Omental fat pad (tissue), 4 donors: ENCODE measurements at places on chromosomes 11 and 22. TPM values are rescaled to one million over a fixed set of nuclear protein-coding genes. Genes with fewer than 3 reads are reported as not detected.

DNA sequence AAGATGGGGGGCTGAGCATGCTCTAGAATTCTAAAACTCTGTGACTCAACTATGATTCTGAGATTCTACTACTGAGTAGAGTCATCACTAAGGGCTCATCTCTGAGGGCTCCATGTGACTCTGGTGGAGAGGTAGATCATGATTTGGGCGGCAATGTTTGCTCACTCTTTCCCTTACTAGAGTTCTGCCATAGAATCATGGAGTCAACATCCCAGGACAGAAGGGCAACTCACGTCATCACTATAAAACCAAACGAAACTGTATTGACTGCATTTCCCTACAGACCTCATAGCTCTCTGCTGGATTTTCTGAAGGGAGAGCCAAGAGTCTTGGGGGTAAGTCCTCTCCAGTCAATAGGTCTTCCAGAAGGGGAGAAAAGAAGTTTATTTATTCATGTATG lies at the start of gene MS4A14:
Gene MS4A14 (plus strand): TSS at position 78 of the 400 bp plus-strand sequence. CDS start 120 bp downstream, at position 198.
- DNase-seq: no peak

GRCh38 chr11:14768526-14769188 lies 123.4 kb downstream of the CYP2R1 start:
- no peak for DNase-seq

DNA sequence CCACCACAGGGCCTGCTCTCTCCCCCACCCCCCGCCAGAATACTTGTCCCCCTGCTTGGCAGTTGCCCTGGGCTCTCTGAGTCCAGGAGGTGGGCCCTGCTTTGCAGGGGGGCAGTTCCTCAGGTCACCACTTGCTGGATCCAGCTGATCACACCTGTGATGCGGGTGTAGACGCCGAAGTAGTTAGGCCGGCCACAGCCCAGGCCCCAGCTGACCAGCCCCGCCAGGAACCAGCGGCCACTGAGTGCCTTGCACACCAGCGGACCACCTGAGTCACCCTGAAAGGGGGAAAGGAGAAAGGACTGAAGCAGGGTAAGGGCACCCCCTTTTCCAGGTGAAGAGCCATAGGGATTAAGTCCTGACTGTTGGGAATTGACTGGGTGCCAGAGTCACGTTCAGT lies 14.4 kb downstream of the KCTD17 start:
- no peak for DNase-seq

- no peak for DNase-seq
Observed at GRCh38 chr11:69357458-69358397, 63.8 kb downstream of the MYEOV start.

DNA sequence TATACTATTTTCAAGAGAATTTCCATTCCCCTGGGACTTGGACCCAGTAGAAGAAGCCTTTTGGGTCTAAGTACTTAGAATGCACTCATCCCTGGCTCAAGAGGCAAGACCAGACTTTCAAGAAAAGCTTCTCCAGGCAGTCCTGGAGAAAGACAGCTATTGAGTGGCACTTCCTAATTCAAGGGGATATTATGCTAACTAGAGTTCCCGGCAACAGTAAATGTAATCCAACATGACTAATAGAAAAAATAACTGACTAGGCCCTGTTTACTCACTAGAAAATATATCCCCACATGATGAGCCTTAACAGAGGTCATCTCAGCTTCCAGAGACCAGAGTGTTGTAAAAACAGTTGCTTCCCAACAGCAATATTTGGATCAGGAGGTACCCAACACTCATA lies 47.2 kb upstream of the AKIP1 start:
- DNase-seq: no peak

Gene CHRDL2
- 0.28 TPM for total RNA-seq

- no peak for DNase-seq
Observed at GRCh38 chr22:38758276-38758945, 2.6 kb upstream of the SUN2 start.

DNA sequence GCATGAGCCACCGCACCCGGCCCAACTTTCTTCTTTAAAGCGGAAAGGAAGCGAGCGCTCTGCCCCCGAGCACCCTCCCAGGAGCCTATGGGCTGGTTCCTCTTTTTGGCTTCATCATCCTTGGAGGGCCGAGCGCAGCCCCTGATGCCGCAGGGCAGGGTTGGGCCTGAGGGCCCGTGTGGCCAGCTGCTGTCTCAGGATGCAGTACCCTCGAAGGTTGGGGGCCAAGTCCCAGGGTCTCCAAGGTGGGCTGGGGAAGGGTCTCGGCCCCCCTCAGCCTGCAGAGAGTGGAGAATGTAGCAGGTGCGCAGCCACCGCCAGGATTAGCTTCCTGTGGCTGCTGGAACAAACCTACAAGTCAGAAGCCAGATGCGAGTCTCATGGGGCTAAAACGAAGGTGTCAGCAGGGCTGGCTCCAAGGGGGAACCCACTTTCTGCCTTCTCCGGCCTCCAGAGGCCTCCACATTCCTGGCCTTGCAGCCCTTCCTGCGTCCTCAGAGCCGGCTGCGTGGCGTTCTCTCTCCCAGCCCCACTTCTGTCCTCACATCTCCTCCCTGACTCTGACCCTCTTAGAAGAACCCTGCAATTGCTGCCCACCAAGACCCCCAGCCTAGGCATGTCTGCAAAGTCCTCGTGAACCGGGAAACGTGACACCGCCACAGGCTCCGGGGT lies 2.9 kb downstream of the PANX2 start:
- no peak for DNase-seq

Gene SCN4B
- total RNA-seq: 10.2 TPM

- DNase-seq: no peak
Observed at GRCh38 chr11:73784080-73784634, 3.5 kb upstream of the MRPL48 start.

DNA sequence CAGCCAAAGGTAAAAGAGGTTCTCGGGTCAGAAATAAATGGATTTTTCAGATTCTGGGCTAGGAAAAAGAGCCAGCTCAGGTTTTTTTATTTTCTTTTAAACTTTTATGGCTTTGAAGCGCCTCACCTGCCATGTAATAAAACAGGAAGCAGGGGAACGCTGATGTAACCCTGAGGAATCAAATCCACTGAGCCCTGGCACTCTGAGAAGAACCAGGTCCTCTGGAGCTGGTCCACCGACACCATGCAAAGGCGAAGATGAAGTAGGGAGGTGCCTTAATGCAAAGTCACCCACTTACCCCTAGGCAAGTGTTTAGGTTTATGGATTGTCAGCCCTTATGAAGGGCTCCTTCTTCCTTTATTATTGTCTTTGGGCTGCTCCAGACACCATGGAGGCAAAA lies 1.6 kb downstream of the PAMR1 start:
- DNase-seq: no peak

GRCh38 chr22:19088866-19089595 lies 33.2 kb downstream of the DGCR2 start:
- no peak for DNase-seq

- DNase-seq: no peak
Observed at GRCh38 chr11:61533401-61533800, 24.9 kb downstream of the LRRC10B start.
